NCI-H446 (cell line): ENCODE measurements at places on chromosomes 11 and 22.

- no peak for DNase-seq
Observed at GRCh38 chr11:12266943-12267342, 110.4 kb upstream of the PARVA start.

- DNase-seq = no peak
Observed at GRCh38 chr11:26556582-26556981, 15.5 kb downstream of the MUC15 start.

DNA sequence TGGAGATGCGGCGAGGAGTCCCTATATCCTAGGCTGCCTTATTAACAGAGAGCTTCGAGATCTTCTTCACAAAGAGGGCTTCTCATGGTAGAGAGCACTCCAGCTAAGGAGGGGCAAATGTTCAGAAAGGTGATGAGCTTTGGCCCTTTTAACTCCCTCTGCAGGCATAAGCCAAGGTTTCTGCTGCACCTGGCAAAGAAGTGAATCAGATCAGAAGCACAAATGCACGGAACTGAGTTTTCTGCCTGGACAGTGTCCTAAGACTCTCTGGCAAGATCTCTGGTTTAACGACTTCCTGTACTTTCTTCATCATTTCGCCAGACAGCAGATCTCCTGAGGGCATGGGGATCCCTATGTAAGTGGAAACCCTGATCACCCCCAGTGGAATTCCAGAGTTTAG, 37.2 kb downstream of the POU2AF3 start:
- no peak for DNase-seq

DNA sequence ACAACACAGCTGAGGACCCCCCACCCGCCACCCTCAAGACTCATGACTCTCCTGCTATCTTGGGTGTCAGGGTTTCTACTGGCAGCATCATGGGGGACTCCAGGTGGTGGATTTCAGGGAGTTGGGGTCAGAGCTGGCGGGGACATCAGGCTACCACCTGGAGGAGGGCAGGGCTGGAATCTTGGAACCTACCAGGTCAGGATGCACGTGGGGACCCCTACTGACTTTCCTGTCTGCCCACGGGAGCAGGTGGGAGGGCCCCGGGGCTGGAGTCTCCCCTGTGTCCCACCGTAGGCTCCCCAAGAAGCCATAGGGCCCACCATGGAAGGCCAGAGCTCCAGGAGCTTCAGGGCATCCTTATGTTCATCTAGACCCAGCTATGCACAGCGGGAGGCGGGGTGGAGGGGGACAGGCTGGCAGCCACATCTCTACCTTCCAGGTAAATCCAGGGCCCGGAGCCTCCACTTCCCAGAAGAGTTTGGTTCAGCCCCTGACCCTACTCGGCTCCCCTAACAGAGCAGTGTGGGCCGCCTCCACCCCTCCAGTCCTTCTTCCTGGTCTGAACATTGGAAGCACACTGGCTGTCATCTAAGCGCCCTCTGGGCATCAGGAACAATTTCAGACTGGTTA, 10.0 kb downstream of the SLC37A2 start:
- DNase-seq = no peak

DNA sequence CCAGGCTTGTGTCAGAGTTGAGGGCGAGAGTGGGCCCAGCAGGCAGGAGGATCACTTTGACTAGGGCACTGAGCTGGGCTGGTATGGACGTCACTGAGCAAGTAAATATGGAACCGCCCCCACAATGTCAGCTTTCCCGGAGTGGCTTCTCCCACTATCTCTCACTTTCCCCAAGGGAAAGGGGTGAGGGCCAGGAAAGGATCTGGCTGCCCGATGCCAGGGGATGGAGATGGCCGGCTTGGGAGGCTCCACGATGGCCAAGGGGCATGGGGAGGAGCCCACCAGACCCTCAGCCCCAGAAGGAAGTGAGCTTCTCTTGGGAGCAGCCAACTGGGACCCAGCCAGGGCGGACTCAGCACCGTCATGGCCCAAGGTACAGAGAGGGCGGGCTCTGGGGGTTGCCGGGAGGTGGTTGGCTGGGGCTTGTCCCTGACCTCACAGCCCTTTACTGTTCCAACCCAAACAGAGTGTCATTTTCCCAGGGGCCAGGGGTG, 8.7 kb downstream of the PRDM11 start:
- DNase-seq = no peak

- DNase-seq = no peak
Observed at GRCh38 chr22:47044722-47045535, 282.5 kb downstream of the TBC1D22A start.

DNA sequence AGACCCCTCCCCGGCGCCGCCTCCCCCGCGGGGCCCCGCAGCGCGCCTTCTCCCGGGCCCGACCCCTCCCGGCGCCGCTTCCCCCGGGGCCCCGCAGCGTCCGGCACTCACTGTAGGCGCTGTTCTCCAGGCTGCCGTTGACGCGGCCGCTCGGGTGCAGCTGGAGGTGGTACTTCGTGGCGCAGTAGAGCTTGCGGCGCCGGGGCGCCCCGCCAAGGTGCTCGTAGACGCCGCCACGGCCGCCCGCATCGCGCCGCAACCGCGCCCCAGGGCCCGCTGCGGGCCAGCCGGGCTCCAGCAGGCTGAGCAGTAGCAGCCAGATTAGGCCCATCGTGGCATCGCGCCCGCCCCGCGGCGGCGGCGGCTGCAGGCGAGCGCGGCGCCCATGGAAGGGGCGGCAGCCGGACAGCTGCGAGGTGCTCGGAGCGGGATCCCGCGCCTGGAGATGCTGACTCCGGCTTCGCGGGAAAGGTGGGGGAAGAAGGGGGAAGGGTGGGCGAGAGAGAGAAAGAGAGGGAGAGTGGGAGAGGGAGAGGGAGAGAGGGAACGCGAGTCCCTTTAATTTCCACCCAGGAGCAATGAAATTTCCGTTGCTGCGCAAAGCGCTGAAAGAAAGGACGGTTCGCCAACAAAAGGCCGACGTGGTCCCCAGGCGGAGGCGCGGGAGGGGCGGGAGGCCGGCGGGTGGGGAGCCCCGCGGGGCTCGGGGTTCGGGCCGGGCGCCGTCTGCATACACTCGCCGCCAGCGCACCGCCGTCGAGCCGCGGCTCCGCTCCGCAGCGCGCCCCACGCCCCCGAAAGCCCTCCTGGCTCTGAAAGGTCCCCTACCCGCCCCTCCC, at the start of gene FGF3:
TSS of gene FGF3 (minus strand) at position 814 of the 839 bp plus-strand sequence. CDS start at position 331, 483 bp downstream.
- no peak for DNase-seq

GRCh38 chr11:128898580-128899344, 7.6 kb downstream of the KCNJ5 start:
- no peak for DNase-seq

DNA sequence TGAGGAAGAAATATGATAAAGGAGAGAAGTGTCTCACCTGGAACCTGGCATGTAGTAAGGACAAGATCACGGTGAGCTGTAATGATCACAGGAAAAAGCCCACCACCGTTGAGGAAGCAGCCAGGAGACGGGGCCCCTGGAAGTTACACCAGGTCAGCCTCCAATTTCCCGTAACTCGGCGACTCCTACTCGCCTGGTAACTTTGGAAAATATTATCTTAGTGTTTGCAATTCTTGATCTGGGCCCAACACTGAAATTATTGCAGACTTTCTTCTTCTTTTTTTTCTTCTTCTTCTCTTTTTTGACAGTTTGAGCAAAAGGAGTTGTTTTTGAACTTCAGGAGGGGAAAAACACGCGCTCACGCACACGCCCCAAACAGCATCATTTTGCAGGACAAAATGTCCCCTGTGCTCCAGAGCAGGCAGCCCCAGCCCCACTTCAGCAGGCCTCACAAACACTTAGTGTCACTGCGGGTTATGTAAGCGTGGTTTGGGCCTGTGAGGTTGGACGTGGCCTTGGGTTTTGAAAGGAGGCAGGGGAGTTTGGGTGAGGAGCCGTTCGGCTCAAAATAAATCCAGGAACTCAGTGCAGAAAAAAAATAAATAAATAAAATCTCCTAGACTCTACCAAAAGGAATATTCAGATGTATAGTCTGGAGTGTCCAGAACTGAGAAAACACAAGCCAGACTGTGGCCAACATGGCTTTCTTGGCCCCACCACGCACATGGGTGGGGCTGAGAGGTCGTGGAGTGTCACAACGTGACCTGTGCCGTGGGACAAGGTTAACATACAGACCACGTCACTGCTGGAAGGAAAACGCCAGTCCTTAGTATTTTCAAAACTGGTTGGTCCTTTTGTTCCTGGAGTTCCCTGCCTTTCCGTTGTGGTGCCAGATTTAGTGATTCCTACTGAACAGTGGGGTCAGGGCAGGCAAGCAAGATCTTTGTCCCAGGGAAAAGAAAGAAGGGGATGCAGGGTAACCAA, 26.3 kb upstream of the MN1 start:
- no peak for DNase-seq

DNA sequence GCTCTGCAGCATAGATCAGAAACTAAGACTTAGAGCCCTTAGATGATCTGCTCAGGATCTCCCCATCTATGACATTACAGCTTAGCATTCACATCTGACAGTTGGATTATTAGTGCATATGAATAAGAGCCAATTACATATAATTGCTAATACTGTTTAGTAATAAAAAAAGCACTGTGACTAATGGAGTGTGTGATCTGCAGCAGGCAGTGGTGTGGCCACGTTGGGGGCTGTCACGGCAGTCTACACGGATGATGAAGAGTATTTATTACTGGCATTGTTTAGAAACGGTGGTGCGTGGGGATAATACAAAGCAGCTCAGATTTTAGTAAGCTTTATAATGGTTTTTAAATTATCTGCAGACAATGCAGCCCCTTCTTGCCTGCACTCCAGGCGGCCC, 93.5 kb upstream of the TIMP3 start:
- DNase-seq = no peak

- no peak for DNase-seq
Observed at GRCh38 chr22:20508815-20509271, 1.4 kb downstream of the MED15 start.

GRCh38 chr22:22720724-22721261, 76.4 kb downstream of the GGTLC2 start:
- DNase-seq = no peak

GRCh38 chr11:123469089-123469488, 39.0 kb downstream of the GRAMD1B start:
- no peak for DNase-seq

DNA sequence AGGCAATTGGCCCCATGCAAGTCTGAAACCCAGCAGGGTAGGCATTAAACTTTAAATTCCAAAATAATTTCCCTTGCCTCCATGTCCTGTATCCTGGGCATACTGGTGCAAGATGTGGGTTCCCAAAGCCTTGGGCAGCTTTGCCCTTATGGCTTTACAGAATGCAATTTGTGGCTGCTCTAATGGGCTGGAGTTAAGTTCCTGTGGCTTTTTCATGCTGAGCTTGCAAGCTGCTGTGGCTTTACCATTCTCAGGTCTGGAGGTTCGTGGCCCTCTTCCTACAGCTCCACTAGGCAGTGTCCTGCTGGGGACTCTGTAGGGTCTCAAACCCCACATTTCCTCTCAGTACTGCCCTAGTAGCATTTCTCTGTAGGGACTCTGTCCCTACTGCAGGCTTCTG, 15.0 kb upstream of the BIRC3 start:
- DNase-seq = no peak

DNA sequence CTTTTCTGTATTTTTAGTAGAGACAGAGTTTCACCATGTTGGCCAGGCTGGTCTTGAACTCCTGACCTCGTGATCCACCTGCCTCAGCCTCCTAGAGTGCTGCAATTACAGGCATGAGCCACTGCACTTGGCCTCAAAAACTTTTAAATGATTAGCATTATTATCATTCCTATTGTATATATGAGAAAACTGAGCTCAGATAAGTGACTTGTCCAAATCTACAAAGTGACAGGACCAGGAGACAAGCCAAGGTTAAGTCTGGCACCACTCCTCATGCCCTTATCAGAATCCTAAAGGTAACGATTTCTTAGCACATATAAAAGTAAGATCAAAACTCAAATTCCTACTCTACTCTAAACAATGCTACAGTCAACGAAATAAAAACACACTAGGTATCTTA, 32.2 kb upstream of the CHRNA10 start:
- no peak for DNase-seq

- no peak for DNase-seq
Observed at GRCh38 chr22:43007519-43008102, 7.3 kb downstream of the PACSIN2 start.

DNA sequence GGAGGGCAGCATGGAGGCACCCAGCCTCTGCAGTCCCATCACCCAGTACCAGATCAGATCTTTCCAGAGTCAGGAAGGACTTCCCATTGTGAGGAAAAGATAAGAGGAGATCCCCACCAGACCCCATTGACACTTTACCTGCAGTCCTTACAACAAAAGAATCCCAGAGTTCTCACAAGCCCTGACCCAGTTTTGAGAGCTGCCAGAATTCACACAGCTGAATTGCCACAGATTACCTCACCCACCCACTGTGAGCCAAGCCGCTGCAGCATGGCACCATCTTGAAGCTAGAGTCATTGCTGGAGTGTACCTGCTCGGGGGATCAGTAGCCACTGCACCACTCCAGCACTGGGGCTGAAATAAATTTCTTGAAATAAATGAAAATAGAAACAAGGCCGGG, 91.8 kb upstream of the UBASH3B start:
- no peak for DNase-seq

DNA sequence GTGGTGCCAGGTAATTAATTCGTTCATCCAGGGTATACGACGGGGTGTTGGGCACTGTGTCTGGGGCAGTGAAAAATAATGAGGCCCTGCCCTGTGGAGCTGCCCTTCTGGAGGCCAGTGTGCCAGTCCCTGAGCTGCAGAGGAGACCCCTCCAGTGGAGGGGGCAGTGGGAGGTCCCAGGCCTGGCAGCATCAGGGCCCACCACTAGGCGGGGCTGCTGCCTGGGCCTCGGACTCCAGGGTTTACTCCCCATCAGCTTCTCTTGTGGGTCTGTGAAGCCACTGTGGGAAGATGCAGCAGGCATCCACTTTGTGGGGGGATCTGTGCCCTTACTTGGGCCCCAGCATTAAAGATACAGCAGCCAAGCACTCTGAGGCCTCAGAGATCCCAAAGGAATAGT, 17.4 kb upstream of the TMPRSS6 start:
- DNase-seq = no peak

- DNase-seq = peak; percentile 13
Observed at GRCh38 chr11:19683141-19683805, 29.4 kb upstream of the NAV2 start.
